ENCODE measurements at places on chromosomes 11 and 22. TPM values are rescaled to one million over a fixed set of nuclear protein-coding genes. Genes with fewer than 3 reads are reported as not detected.

ARHGAP32 gene
- 20.2 TPM for polyA plus RNA-seq

DUSP8 gene
- polyA plus RNA-seq = 5.7 TPM

OTOG gene
- polyA plus RNA-seq = 0.36 TPM

HTR3B gene
- polyA plus RNA-seq = not detected

CD248 gene
- polyA plus RNA-seq = 80.6 TPM

LYVE1 gene
- 61.7 TPM for polyA plus RNA-seq

SYT9 gene
- polyA plus RNA-seq = 4.1 TPM

GPR137 gene
- 35.4 TPM for polyA plus RNA-seq

MAJIN gene
- 0.80 TPM for polyA plus RNA-seq

PNPLA5 gene
- not detected for polyA plus RNA-seq

OR5M3 gene
- polyA plus RNA-seq = not detected

DNA sequence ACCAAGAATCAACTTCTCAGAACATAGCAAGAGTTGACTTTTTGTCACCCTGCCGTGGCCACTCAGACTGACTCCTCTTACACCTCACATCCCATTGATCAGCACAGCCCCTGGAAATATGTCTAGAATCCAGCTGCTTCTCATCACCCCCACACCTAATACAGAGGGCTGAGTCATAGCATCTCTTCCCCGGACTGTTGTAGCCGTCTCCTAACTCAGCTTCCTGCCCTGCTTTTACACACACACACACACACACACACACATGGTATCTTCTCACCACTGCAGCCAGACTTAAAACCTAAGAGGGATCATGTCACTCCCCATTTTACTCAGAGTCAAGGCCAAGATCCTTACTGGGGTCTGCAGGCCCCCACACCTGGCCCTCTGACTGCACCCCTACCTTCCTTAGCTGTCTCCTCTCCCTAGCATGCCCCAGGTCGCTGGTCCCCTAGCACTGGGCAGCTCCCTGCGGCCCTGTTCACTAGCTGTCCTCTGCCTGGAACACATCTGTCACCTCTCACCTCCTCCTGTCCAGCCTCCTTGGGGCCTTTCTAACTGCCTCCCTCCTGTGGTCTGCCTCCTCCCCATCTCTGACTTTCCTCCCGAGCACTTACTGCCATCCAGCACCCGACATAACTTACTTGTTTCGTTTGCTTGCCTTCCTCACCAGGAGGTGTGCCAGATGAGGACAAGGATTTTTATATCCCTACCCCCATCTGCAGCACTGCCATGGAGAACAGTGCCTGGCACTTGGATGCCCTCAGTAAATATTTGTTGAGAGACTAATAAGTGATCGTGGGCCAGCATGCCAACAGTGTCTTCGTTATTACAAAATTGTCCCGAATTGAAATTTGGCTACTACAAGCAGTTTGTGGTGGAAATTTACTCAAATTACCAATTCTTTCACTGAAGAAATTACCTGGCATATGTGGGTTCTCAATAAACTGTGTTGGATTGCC lies 61.9 kb downstream of the BMAL1 start:
- DNase-seq = no peak

DNA sequence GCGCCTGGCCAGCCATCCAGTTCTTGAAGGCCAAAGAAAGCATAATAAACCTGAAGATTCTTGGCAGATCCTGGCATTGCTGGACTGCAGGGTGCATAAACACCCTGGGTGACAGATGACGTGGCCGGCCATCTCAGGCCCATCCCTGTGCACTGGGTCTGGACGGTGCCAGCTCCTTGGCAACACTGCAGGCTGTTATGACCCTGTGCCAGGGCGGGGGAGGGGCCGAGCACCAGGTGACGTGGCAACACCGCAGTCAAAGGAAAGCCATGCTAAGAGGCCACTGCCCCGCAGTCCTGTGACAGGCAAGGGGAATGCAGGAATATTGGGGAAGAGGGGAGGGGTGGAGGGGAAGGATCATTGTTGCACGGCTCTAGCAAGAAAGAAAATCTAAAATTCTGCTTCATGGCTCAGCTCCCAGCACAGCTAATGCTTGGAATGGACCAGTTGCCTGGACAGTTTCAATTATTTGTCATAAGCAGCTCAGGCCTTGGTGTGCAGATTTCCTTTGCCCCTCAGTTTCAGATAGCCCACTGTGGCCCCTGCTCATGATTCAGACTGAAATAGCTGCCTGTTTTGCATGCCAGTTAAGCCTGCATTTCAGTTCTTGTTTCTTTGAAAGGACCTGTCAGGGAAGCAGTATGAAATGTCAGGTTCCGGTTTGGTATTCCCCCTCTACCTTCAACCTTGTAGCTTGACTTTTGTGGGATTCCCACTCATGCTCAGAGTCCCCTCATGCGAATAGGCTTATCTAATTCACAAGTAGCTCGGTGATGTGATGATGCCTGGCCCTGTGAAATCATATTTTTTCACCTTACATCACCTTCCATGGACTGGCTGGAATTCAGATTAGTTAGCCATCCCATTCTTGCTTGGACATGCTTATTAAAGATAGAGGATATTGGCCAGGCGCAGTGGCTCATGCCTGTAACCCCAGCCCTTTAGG lies 29.7 kb upstream of the DDX6 start:
- no peak for DNase-seq

GRCh38 chr11:100739666-100740065 lies 52.6 kb downstream of the ARHGAP42 start:
- DNase-seq = peak; percentile 60

- no peak for DNase-seq
Observed at GRCh38 chr11:61347916-61348461, 13.7 kb downstream of the CYB561A3 start.

GRCh38 chr22:16957781-16958180 lies 50.2 kb downstream of the GAB4 start:
- no peak for DNase-seq

DNA sequence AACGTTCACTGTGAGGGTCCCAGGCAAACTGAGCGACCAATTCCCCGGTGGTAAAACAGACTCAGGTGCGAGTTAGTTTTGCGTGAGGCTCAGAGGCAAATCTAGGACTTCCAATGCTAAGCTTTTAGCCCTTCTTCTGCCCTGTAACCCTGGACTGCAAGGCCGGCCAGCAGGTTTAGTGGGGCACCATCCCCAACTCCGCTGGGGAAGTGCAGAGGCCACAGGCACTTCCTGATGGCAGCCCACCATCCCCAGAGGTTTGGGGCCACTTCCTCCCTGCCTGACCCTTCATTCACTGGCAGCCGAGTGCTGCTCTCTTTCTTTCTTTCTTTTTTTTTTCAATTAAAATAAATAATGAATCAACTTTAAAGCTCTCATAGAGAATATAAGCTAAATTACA lies 124.6 kb upstream of the B3GAT1 start:
- no peak for DNase-seq

- no peak for DNase-seq
Observed at GRCh38 chr11:29781268-29781667, 235.6 kb downstream of the KCNA4 start.

GRCh38 chr11:12439615-12440014 lies 62.2 kb downstream of the PARVA start:
- no peak for DNase-seq

DNA sequence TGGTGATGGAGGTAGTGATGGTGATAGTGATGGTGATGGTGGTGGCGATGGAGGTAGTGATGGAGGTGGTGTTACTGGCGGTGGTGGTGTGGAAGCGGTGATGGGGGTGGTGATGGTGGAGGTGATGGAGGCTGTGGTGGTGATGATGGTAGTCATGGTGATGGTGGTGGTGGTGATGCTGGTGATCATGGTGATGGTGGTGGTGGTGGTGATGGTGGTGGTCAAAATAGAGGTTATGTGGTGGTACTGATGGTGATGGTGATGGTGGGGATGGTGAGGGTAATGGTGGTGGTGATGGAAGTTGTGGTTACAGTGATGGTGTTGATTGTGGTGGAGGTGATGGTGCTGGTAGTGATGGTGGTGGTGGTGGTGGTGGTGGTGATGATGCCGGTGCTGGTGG lies 199.2 kb downstream of the IGLL1 start:
- DNase-seq = no peak

GRCh38 chr11:106986261-106986660 lies 32.0 kb downstream of the GUCY1A2 start:
- DNase-seq = no peak

- DNase-seq = no peak
Observed at GRCh38 chr22:31081963-31082605, 966 bp downstream of the SMTN start.

DNA sequence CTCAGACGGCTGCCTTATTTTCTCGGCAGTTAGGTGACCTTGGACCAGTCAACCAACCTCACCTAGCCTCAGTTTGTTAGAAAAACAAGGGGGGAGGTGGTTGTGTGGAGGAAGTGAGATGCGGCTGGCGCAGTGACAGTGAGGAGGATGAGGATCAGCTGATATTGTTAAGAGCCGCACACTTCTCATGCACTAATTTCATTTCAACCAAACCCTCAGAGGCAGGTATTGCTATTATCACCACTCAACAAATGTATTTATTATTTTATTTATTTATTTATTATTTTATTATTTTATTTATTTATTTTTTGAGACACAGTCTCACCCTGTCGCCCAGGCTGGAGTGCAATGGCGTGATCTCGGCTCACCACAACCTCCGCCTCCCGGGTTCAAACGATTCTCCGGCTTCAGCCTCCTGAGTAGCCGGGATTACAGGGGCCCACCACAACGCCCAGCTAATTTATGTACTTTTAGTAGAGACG lies 2.1 kb downstream of the LGALS1 start:
- no peak for DNase-seq

DNA sequence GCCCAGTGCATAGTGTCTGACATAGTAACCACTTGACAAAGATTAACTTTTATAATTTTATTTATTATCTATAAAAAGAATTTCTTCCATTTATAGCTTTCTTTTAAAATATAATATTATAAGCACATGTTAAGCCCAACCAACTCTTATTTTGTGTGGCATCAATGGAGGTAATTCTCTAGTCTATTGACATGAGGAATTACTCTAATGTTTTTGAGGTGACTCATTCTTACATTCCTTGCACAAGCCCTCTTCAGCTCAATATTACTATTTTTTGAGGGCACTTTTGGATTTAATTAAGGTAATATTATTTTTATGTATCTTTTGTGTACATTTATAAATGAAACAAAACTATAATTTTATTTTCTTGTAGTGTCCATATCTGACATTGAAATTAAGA lies 59.6 kb downstream of the AASDHPPT start:
- no peak for DNase-seq

- no peak for DNase-seq
Observed at GRCh38 chr11:15484398-15484797, 369.7 kb downstream of the INSC start.

- DNase-seq = no peak
Observed at GRCh38 chr11:71502026-71502425, 25.0 kb upstream of the KRTAP5-7 start.

GRCh38 chr11:25065746-25066145 lies 568.9 kb downstream of the LUZP2 start:
- DNase-seq = no peak

GRCh38 chr11:57791321-57792059 lies 29.9 kb downstream of the CTNND1 start:
- DNase-seq = no peak

- DNase-seq = no peak
Observed at GRCh38 chr11:30565027-30565426, 21.1 kb downstream of the MPPED2 start.

DNA sequence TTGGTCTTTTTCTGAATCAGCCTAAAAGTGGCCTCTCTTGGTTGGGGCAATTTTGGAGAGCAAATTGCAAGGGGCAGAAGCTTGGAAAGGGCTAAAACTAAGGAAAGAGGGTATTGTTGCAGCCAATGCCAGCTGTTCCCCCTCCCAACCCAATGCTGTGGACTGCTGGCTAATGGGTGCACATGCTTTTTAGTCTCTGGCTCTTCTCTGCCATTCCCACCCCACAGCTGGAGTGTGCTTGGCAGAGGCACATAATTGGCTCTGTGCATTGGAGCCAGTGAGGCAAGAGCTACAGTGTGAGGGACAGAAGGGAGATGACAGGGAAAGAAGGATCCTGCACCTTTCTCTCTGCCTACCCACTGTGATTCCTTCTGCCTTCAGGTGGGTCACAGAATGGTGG lies 140.0 kb downstream of the NECTIN1 start:
- DNase-seq = no peak

- no peak for DNase-seq
Observed at GRCh38 chr22:40401981-40402406, 31.6 kb downstream of the SGSM3 start.

DNA sequence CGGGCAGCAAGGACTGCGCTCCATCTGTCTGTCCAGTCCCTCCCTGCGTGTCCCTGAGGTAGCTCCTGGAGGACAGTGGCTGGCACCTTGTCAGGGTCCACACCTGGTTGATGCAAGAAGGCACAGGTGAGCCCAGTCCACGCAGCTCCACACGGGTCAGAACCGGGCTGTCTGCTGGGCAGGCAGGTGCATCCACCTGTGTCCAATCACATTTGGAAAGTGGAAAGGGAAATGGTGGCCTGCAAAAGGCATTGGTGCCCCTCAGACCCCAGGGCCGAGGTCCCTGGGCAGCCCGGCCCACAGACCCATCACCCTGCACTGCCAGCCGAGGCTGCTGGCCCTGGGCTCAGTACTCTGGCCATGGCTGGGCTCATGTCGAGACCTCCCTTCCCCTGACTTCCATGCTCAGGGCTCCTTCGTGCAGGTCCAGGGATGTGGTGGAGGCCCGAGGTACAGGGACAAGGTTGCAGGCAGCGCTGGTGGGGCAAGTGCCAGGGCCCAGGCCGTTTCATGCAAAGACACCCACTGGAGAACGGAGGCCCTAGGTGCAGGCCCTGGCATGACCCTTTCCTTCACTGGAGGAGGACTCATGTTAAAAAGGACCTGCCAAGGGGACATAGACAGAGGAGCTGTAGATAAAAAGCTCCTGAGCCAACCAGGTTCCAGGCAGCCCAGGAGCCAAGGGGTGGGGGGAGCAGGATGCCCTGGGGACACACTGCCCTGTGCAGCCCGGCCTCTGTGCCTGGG lies 38.9 kb upstream of the TH start:
- no peak for DNase-seq

GRCh38 chr22:43001271-43002201 lies 13.4 kb downstream of the PACSIN2 start:
- DNase-seq = no peak

- no peak for DNase-seq
Observed at GRCh38 chr11:69381681-69382130, 87.8 kb downstream of the MYEOV start.

- no peak for DNase-seq
Observed at GRCh38 chr22:20787746-20788626, 14.1 kb downstream of the SERPIND1 start.

GRCh38 chr11:62393061-62393611 lies 25.7 kb upstream of the SCGB1A1 start:
- no peak for DNase-seq

- DNase-seq = no peak
Observed at GRCh38 chr11:29324328-29324727, 692.5 kb downstream of the KCNA4 start.

- DNase-seq = no peak
Observed at GRCh38 chr11:112025707-112026106, 499 bp downstream of the DLAT start.

- DNase-seq = no peak
Observed at GRCh38 chr11:14044916-14045315, 82.4 kb downstream of the SPON1 start.

All from right renal pelvis (tissue), 4 donors.